ENCODE measurements at places on chromosomes 2 and 18.

GRCh38 chr2:129070663-129071062 is 752.0 kb upstream of the HS6ST1 start:
- no peak for DNase-seq

DNA sequence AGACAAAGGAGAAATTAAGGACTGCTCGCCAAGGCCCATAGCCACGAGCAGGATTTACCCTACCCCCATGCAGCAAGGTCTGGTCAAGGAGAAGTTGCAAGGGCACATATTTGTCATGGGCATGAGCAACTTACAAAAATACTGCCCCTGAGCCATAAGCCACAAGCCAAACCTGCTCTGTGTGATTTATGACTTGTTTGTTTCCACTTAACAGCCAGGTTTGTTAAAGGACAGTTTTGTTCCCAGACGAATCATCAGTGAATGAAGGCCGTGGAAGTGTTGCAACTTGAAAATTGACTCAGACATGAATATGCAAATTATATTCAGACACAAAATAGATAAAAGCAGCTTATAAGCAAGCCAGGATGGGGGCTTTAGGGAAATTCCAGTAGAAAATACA is 31.3 kb upstream of the EVA1A start:
- no peak for DNase-seq

DNA sequence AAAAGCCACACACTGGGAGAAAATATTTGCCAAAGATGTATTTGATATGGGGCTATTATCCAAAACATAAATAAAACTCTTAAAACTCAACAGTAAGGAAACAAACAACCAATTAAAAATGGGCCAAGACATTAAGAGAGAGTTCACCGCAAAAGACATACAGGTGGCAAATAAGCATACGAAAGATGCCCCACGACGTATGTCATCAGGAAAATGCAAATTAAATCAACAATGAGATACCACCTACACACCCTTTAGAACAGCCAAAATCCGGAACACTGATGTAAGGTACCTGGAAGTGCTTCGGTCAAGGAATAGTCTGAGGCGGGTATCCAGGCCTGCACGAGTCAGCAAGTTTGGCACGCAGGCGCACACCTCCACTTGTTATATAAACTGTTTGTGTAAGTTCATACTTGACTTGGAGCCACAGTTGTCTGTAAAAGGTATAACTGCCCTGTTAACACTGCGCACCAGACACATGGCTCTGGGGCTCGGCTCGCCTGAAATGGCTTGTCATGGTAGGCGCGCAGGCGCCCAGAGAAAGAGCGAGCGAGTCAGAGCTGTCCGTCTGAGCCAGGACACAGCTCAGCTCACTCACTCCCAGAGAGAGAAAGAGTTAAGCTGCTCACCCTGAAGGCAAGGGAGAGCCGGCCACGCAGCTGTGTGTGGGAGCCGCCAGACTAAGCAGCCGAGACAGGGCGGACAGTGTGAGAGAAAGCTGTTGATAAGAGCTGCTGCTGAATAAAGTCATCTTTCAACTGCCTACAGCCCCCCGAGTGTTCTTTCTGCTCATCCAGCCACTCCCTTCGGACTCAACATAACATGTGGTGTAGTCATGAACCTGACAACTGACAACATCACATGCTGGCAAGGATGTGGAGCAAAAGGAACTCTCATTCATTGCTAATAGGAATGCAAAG is 87.3 kb downstream of the HNRNPLL start:
- no peak for DNase-seq

- DNase-seq: no peak
These were observed 83.3 kb upstream of the SALL3 start for GRCh38 chr18:78896111-78896905.

- DNase-seq: no peak
These were observed 14.0 kb upstream of the CAVIN2 start for GRCh38 chr2:191860760-191861466.

DNA sequence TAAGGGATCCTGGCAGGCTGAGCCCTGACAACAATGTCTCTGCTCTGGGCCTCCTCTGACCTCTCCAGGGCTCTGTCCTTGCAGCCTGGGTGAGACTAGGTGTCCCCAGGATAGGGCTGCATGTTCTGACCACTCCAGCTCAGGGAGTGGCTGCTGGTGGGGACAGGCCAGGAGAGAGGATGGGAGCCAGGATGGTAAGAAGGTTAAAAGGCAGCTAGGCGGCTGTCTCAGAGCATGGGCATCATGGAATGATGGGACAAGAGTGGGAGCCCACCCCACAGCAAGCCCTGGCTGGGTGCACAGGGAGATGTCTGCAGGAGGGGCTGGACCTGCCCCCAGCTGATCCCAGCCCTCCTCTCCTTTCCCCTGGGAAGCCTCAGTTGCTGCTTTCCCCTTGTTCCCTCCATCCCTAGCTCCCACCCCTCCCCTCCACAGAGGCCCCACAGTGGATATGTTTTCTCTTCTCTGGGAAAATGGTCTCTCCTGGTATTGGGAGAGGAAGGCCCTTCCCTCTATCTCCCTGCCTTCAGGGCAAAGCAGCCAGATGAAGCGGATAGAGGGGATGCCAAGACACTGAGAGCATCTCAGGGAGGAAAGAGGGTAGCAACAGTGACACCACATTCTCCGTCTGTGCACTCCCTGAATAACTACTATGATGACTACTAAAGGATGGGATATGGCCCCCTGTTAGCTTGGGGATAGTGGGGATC is 334.3 kb downstream of the DYSF start:
- no peak for DNase-seq

- DNase-seq: no peak
These were observed 322.1 kb upstream of the TANK start for GRCh38 chr2:160838147-160838546.

DNA sequence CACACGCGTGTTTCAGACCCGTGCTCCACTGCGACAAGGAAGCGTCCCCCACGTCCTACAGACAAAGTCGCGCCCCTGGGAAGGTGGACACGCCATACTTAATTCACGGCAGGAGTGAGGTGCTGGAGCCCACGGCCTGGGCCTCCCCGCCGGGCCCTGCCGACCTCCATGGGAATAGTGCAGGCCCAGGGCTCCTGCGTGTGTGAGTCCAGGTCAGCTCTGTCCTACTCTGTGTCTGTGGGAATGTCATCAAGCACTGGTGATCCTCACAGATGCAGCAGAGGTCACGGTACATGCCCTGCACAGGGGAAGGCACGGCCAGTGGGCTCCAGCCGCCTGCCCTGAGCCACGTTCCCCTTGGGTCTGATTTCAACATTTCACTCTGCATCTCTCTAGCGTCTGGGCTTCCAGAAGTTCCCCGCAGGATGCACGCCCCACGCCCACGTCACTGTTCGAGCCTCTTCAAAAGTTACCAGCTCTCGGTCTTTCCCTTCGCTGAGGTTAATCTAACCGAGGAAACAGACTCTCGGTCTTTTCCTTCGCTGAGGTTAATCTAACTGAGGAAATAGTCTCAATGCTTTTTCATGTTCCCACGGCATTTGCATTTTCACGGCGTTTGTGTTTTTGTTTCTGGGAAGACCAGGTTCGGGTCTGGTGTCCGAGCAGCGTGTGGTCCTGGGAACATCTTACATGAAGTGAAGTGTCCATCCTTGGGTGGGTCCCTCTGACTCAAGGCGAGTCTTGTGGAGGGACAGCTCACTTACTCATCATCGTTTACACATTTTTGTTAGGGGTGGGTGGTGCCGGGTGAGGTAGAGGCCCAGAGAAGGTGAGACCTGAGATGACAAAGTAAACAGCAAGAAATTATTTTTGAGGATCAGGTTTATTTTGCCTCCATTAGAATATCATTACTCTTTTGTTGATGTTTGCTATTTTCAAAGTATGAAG is 157.3 kb upstream of the ALKAL2 start:
- DNase-seq: no peak

Measured in NCI-H2029 treated with DMSO at 0.1 percent for 48 hours (cell line).